ENCODE measurements at places on chromosomes 12 and 14.

- no peak for DNase-seq
Measured at GRCh38 chr12:108035372-108035771, 93.7 kb upstream of the WSCD2 start.

- no peak for DNase-seq
Measured at GRCh38 chr12:44431647-44432343, 444.3 kb downstream of the NELL2 start.

DNA sequence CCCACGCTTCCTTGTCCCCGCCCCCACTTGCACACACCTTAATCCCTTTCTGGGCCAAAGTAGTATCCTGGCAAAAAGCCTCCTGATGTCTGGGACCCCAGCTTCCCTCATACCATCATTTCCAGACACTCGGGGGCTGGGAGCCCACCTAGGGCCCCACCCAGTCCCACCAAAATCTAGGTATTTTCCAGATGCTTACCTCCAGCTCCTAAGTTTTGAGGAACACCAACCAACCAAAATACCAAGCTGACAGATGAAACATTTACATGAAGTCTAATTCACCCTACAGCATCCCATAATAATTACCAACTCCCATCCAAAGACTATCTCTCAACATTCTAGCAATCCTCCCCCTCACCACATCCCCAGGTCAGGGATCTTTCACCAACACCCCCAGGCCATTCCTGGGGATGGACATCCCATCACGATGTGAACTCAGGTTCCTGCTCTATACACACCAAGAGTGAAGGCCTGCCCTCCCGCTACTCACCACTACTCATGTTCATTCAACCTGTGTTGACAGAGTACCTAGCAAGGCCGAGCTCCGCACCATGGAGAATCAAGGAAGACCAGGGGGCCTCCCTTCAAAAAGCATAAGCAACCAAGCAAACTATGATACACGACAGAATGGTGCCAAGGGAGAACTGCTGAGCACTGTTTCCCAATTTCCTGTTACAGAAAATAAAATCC lies 1.6 kb upstream of the CHD4 start:
- no peak for DNase-seq

GRCh38 chr12:93256256-93256969 lies 121.3 kb upstream of the NUDT4 start:
- no peak for DNase-seq

DNA sequence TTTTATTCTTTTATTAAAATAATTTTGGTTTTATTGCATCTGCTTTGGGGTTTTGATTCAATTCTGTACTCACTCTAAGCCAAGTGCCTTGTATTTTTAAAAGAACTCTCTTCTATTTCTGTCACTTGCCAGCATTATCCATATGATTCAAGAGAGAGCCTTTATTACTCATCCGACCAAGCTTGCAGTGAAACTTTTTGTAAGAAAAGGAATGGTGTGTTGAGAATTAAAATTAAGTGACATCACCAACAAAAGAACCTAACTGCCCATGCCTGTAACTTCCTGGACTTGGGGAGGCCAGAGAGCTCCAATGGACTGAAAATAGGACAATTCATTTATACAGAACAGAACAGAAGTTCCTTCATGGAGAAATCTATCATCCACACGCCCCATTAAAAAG lies 52.1 kb downstream of the GALNT4 start:
- no peak for DNase-seq

GRCh38 chr14:76812093-76812421 lies 625 bp downstream of the ANGEL1 start:
- no peak for DNase-seq

DNA sequence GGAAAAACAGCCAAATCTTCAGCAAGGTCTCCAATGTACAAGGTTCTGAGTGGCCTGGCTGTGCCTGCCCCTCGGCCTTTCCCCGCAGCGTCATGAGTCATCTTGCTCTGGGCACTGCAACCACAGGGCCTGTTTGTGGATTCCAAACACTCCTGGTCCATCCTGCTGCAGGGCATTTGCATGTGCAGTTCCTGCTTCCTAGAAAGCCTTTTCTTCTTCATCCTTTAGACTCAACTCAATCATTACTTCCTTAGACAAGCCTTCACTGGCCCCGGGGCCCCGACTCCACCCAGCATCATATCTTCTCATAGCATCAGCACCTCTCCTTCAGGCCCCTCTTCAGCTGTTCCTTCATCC lies 101.8 kb upstream of the EGLN3 start:
- no peak for DNase-seq

DNA sequence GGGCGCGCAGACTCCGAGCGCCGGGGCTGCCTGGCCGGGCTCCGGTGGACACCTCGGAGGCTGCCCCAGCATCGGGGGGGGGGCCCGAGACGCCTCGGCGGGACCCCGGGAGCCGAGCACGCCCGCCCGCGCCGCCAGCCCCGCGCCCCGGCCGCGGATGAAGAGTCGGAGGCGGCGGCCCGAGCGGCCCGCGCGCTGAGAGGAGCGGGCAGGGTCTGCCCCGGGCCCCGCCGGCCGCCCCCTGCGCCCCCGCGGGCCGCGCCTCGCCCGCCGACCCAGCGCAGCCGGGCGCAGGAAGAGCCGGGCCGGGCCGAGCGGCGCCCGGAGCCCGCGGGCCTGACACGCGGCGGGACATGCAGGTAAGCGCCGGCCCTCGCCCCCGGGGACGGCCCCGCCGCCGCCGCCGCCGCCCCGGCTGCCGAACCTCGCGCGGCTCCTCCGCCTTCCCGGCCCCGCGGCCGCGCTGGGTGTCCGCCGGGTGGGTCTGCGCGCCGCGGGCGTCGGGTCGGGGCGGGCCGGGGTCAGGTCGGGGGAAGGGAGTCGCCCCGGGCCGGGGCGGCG lies 63.7 kb downstream of the FBXL14 start:
- DNase-seq, result no peak

- DNase-seq, result no peak
Measured at GRCh38 chr12:75938189-75938588, 93.4 kb downstream of the PHLDA1 start.

GRCh38 chr12:56317675-56318074 lies 1.9 kb upstream of the CNPY2 start:
- no peak for DNase-seq

GRCh38 chr14:69518289-69519101 lies 34.0 kb downstream of the PLEKHD1 start:
- no peak for DNase-seq

GRCh38 chr14:102462391-102462790 lies 47.2 kb downstream of the ANKRD9 start:
- no peak for DNase-seq

DNA sequence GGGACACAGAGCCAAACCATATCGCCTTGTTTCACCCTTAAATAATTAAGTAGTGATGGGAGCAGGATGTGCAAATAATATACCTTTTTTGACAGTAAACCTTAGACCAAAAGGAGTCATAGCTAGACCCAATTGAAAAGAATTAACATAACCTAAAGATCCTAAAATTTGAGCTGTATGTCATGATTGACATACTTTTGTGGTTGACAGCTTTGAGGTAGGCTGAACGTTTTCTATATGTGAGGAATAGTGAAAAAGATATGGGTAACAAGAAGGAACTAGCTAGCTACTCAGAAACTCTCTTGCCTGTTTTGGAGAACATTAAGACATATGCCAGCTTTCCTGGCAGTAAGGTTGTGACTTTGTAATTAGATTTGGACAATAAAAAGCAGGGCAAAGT lies 320.6 kb downstream of the KCNC2 start:
- no peak for DNase-seq

DNA sequence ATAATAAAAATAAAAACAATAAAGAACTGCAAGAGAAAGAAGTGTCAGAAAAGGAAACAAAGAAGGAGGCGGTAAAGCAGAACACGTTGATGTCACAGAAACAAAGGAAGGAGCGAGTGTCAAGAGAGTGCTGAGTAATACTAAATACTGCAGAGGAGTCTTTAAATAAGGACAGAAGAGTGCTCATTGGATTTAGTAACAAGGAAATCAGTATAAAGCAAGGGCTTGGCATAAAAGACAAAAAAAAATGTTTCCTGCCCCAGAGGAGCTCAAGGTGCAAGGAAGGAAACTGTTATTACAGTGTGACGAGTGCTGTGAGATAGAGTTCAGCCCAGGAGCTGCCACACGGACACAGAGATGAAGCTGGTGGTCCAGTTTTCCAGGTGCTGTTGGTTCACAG lies 8.4 kb upstream of the TUBA1A start:
- DNase-seq, result no peak

GRCh38 chr12:91924827-91925226 lies 220.8 kb downstream of the BTG1 start:
- no peak for DNase-seq

GRCh38 chr12:27061317-27061716 lies 21.1 kb downstream of the C12orf71 start:
- DNase-seq, result no peak

DNA sequence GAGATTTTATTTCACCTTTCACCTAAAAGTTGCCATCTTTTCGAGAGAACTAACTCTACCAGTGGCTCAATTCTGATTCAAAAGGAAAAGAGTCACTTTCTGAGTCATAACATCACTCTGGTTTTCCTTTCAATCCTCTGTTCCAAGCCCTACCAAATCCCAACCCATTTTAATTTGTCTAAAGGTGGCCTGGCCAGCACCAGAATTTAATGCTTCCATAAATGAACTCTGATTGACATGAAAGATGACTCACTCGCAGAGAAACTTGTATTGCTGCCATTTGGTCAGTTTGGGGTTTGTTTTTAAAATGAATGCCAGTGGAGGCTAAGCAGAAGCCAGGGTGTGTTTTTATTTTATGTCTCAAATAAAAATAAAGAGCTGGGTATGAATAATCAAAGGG lies 117.4 kb upstream of the SOX5 start:
- no peak for DNase-seq

DNA sequence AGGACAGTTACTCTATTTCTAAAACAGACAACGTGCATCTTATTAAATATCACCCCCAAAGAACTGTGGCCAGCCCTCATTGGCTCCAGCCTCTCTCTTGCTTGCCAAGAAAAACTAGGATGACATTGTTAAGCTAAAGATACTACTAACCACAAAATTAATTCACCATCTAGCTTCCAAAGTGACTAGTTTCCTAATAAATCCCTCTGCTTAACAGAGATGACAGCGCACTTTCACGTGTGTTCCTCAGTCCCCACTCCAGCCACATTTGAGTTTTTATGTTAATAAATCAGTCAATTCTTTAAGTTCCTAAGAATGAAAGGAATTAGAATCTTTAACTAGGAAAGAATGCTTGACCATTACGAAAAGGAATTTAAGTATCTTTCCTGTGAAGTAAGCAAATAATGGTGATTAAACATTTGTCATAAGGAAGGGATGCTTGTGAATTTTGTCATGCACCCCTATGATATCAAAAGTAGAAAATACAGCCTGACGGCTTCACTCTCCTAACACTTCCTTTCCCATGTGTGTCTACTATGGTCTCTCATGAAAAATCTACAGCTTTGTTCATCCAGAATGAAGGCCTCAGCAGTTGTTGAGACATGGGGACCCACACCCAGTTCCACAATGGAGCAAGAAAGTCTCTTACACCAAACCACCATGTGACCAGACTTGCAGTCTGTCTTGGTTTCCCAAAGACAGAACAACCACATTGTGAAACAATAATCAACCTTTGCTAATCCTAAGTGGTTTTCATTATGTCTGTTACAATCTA lies 8.1 kb downstream of the CORO1C start:
- DNase-seq, result no peak

DNA sequence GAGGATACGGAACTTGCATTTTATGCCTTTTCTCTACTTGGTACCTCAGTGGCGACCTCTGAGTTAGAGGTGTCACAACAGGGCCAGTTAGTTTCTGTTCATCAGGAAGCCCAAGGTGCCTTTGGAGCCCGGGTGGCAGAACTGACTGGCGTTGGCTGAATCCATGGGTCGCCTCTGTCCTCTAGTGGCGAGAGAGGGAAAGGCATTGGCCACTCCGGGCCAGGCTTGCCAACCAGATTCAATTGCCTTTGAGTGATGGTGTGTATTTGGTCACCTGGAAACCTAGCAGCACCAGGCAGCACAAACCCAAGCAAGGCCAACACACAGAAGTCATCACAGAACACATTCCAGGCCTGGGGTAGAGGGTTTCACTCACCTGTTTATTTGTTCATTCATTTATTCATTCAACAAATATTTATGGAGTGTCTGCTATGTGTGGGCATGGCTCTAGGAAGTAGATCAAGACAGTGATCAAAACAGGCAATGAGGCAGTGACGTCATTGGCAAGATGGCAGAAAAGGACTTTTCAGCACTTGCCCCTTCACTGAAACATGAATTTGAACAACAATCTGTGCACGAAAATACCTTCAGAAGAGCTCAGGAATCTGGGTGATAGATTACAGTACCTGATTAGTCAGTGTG lies 40.5 kb upstream of the KCNA5 start:
- peak; percentile 90 for DNase-seq

GRCh38 chr12:56104815-56105608 lies 653 bp downstream of the PA2G4 start:
- DNase-seq, result no peak

DNA sequence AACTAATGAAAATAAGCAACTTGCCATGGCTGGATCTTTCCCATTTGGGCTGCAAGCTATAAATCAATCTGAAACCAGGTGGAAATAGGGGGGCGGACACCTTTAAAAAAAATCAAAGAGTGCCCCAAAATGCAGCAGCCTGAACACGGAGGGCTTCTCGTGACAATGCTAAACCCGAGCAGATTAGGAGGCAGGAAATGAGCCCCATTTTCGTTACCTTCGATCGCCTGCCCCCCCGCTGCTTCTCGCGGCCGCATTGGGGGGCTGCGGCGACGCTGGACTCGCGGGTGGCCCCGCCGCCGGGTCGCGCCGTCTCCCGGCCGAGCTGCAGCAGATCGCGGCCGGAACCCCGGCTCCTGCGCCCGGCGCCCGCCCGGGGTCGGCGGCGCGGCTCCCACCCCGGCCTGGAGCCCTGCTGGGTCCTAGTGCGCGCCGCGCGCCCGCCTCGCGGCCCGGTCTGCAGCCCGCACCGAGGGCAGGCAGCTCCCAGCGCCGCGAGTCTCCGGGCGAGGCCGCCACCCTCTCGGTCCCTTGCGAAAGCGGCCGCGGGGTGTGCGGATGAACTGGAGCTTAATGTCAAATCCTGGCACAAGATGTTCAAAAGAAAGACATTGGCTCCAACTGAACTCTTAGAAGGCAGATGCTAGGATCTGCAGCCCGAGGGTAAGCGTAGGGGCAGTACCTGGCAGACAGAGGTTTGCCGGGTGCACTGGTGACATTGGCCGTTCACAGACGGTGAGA lies 201.9 kb upstream of the FOXN3 start:
- DNase-seq, result peak; percentile 64

DNA sequence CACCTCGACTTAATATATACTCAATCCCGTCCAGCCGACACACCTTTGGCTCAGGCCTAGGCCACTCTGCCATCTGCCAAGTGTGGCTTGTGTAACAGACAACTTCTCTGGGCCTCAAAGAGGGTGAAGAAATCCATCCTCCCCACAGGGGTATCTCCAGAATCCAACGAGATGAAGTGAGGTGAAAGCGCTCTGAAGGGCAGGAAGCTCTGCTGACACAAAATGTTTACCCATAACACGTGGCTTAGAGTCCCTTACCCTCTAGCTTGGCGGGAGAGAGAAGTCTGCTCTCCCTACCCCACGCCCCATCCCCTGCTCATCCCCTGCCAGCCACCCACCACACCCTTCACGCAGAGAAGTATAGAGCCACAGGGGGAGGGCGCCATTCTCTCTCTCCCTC lies 13.0 kb downstream of the ZBTB39 start:
- no peak for DNase-seq

GRCh38 chr12:89346741-89347324 lies 5.5 kb downstream of the DUSP6 start:
- DNase-seq, result peak; percentile 67

GRCh38 chr14:84029720-84030119 lies 1500.2 kb upstream of the FLRT2 start:
- DNase-seq, result no peak

All from NCI-H774 (cell line).